Nephron progenitor cell (in vitro differentiated cells): ENCODE measurements at places on chromosomes 12 and 14.
A peak's percentile ranks its signal among the peaks of the same experiment; 100 is the strongest.

DNA sequence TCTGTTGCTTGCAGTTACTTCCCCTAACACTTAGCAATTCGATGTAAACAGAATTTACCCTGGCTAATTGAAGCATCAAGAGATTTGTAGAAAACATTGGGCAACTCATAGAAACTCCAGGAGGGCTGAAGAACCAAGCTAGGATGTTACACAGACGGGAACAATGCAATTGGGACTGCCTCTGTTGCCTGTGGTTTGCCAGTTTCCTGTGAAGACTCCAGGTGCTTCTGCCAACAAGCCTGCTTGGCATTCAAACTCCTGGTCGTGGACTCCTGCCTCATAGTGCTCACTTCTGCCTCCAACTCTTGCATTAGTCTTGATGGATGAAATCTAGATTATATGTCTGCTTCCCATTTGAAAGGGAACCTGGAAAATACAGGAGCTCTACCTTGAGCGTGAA is 246.0 kb downstream of the BMP4 start:
- no peak for DNase-seq

DNA sequence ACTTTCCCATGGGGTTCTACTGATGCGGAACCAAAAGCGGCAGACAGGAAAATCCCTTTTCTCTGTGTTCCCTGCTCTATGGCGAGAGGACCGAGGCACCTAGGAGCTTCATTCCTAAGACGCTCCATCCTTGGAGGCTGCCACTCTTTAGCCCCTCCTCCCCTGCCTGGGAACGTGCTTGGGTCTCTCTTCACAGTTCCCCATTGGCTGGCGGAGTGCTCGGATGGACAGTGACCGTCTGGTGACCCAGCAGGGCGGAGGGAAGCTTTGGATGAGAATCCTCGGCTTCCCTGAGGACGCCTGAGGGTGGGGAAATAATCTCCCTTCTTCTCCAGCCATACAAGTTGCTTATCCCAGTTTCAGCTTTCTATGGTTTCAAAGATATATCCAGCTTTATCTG is 37.3 kb downstream of the KCNA5 start:
- peak; percentile 37 for DNase-seq

DNA sequence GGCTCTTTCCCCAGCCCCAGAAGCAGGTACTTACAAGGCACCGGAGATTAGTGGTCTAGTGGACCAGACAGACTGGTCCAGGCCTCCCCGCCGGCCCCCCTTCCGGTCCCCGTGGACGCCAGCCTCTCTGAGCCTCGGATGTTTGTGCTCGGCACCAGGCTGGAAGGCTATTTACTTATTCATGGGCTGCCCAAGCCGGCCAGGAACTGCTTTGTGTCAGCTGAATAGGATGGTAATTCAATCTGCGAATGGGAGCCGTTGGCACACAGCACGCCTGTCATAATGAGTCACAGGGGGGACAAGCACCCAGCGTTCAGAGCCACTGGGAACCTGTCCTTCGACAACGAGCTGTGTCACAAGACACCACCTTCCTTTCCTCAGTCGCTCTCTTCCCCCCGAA is 82.3 kb downstream of the RIMBP2 start:
- DNase-seq, result peak; percentile 50

DNA sequence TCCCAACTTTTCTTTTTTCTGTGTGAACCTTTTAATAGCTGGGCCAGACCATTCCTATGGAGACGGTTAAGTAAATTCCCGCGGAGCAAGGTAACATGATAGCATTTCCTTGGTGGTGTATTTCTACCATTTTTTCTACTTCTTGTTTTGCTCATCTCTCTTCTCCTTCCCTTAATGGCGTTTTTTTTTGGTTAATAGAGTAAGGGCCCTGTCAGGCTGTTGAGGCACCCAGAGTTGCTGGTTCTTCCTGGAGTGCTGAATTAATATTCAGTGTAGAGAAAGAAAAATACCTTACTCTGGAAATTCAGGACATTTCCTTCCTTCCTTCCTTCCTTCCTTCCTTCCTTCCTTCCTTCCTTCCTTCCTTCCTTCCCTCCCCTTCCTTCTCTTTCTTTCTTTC is 137.6 kb downstream of the KTN1 start:
- no peak for DNase-seq

DNA sequence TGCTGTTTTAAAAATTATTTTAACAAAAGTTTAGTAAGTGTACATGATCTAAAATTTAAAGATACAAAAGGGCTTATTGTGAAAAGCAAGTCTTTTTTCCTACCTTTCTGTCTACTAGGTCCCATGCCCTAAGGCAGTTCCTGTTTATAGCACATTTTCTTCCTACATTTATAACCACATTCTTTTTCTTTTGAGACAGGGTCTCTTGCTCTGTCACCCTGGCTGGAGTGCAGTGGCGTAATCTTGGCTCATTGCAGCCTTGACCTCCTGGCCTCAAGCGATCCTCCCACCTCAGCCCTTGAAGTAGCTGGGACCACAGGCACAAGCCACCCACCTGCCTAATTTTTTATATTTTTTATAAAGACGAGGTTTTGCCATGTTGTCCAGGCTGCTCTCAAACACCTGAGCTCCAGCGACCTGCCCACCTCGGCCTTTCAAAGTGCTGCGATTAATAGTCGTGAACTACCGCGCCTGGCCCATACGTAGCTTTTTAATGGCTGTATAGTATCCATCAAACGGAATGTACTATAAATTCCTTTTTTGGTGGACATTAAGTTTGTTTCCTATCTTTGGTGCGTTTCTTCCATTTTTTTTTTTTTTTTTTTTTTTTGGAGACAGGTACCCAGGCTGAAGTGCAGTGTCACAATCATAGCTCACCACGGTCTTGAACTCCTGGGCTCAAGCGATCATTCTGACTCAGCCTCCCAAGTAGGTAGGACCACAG is 20.9 kb downstream of the FRS2 start:
- DNase-seq, result no peak

DNA sequence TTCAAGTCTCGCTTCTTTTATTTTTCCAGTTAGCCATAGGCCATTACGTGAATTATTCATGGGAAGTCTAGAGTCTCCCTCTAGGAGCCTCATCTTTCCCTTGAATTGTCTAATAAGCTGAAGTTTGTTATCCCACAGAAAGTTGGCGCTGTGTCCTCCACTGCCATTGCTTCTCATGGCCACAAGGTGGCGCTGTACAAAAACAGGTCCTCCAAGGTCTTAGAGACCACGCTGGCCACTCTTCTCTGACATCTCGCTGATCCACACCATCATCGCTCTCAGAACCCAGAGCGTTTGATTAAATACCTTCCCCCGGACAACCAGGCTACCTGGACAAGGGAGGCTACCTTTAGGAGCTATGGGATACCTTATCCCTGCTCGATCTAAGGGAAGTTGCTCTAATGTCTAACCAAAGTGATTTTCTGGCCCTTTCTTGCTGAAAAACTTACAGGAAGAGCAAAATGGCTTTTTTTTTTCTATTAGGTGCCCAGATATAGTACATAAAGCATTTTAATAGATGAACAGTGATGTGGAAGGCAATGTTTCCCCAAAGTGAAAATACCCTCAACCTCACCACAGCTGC is 110.0 kb downstream of the CCDC60 start:
- DNase-seq, result peak; percentile 57
